ENCODE measurements at places on chromosomes 5 and 9.
A peak's percentile ranks its signal among the peaks of the same experiment; 100 is the strongest.

DNA sequence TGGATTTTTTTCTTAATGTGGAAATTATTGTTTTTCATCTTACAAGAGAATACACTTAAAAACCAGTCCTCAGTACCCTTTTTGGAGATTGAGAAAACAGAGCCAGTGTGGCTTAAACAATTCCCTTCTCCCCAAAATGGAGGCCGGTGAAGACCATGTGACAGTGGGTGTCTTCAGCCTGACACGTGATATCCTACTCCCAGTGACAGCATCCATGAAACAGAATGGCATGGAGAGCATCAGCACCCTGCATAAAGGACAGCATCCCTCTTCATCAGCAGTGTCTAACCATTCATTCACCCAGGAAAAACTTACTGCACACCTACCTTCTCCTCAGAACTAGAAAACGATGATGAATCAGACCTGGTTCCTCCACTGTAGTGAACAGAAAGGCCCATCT is 103.4 kb upstream of the RAI14 start:
- no peak for DNase-seq

GRCh38 chr9:128406848-128407391 is 13.7 kb upstream of the CERCAM start:
- DNase-seq = no peak

DNA sequence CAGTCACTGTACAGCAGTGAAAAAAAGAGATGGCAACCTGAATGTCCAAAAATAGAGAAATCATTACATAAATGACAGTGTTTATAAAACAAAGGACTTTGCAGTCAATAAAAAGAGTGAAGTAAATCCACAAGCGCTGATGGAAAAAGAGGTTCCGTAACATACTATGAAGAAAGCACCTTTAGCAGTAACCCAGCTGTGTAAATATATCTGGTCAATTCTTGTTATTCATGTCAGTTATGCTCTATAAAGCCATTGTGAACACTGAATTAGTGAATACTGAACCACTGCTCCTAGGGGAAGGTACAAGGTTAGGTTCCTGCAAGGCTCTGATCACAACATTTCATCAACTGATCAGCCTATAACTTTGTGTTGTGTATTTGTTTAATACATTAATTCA is 39.5 kb downstream of the CCNJL start:
- no peak for DNase-seq

GRCh38 chr5:7047511-7048261 is 334.5 kb downstream of the TENT4A start:
- DNase-seq = no peak

GRCh38 chr5:143143973-143144372 is 259.5 kb downstream of the NR3C1 start:
- no peak for DNase-seq

DNA sequence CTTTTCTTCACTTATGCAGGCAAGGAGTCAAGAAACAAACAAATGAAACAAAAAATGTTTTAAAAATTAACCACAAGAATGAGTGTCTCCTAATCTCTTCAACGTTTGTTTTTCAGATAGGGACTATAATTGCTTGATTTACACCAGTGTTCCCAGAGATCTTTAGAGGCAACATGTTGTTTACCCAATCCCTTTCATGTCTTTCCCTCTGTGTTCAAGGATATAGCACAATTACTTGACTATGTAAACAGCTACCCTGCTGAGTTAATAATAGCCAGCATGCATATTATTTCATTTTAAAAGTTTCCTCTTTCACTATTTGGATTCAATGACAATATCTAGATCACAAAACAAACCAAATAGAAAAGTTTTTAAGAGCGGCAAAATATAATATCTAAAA is 25.1 kb upstream of the SHISAL2B start:
- no peak for DNase-seq

- no peak for DNase-seq
Measured at GRCh38 chr5:1431021-1431811, 14.0 kb downstream of the SLC6A3 start.

DNA sequence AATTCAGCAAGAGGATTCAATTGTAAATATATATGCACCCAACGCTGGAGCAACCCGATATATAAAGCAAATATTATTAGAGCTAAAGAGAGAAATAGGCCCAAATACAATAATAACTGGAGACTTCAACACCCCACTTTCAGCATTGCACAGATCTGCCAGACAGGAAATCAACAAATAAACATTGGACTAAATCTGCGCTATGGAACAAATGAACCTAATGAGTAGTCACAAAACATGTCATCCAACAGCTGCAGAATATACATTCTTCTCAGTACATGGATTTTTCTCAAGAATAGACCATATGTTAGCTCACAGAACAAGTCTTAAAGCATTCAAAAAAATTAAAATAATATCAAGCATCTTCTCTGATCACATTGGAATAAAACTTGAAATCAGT is 86.1 kb upstream of the SLC1A1 start:
- no peak for DNase-seq

- DNase-seq = no peak
Measured at GRCh38 chr9:114112778-114113584, 13.9 kb upstream of the KIF12 start.

GRCh38 chr5:159441441-159441840 is 111.2 kb upstream of the IL12B start:
- peak; percentile 18 for DNase-seq

DNA sequence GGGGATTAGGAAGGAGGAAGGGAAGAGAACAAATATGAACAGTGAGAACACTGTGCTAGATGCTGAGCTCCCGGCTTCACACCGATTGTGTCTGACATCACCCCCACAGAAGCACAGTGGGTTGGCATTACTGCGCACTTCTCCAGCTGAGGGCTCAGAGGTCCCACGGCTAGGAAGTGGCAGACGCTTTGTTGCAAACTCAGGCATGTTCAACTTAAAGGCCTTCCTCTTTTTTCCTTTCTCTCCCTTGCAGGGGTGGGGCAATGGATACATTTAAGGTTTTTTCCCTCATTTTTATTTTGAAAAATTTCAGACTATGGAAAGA is 15.5 kb upstream of the SHB start:
- DNase-seq = no peak

DNA sequence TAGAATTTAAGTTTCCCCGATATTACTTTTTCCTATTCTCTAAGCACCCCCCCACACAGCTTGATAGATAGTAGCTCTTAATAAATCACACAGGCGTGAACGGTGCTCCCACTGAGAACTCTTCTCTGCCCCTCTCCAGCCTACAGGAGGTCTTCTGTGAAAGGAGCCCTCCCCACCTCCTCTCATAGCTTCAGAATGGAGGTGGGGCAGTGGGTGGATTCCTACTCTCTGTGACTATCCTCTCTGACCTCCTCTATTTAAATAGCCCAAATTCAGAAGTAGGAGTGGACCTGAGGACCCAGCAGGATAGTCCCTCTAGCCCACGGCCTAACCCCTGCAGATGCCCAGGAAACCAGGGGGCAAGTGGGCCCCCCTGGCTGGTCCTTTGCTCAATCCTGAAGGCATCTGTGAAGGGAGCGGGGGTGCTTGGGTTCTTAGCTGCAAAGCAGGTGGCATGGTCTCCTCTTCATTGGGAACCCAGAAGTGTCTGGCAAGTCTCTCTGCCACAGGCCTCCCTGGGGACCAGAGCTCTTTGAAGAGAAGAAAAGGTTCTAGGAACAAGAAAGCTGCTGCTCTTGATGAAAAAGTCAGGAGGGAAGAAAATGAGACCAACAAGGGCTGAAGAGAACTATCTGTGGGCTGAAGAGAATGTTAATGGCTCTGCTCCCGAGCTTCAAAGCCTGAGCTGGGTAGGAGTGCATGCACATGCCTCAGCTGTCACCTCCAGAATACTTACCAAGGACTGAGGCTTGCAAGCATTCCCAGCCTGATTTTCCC is 21.1 kb upstream of the HSPA9 start:
- DNase-seq = no peak

DNA sequence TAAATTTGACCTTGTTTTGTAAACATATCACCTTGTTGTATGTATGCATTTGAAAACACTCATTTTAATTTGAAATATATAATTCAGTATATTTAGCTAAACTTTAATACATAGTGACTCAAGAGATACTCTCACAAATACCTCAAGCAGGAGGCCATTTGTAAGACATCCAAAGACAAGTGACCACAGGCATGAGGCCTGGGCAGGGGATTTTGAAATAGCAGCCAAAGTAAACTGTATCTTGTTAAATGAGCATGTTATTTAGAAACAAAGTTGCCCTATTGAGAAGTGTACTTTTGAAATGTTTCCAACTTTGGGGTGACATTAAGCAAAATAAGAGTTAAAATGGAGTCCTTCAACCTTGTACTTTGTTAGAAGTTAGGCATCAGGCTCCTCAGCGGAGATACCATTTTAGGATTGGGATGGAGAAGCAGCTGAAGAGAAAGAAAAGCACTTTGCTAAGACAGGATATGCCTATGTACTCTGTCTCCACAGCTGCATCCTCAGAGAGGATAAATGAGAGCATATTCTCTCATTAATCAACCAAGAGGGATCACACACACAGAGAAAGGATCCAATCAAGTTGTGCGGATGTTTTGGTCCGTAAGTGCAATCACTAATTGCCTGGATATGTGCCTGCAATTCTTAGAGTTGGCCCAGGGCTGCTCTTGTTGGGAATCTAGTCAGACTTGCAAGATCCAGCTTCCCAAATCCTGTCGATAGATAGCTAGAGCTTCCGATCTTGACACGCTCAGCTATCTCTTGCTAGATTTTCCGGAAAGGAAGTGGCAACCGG is 157.5 kb upstream of the HAPLN1 start:
- DNase-seq = no peak

DNA sequence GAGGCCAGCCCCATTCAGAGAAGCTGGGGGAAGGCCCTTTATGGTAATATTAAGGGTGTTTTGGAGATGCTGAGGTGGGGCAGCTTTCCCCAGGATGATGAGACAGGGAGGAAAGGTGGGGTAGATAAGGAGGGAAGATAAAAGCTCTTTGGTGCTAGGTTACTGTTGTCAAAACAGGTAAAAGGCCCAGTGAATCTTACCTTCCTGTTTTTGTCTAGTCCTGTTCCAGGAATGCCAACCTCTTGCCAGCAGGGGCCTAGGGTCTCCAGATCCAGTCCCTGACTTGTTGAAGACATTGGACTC is 797 bp upstream of the CCL27 start:
- DNase-seq = no peak

- no peak for DNase-seq
Measured at GRCh38 chr9:91913986-91914385, 36.0 kb downstream of the ROR2 start.

GRCh38 chr9:13556656-13557055 is 277.2 kb upstream of the MPDZ start:
- no peak for DNase-seq

- DNase-seq = no peak
Measured at GRCh38 chr9:27125030-27125429, 16.0 kb downstream of the TEK start.

- DNase-seq = no peak
Measured at GRCh38 chr5:93427316-93427715, 153.7 kb downstream of the NR2F1-AS1 start.

- no peak for DNase-seq
Measured at GRCh38 chr9:87640385-87640795, 85.5 kb upstream of the CTSL start.

- no peak for DNase-seq
Measured at GRCh38 chr5:133967698-133968203, 674 bp downstream of the C5orf15 start.

DNA sequence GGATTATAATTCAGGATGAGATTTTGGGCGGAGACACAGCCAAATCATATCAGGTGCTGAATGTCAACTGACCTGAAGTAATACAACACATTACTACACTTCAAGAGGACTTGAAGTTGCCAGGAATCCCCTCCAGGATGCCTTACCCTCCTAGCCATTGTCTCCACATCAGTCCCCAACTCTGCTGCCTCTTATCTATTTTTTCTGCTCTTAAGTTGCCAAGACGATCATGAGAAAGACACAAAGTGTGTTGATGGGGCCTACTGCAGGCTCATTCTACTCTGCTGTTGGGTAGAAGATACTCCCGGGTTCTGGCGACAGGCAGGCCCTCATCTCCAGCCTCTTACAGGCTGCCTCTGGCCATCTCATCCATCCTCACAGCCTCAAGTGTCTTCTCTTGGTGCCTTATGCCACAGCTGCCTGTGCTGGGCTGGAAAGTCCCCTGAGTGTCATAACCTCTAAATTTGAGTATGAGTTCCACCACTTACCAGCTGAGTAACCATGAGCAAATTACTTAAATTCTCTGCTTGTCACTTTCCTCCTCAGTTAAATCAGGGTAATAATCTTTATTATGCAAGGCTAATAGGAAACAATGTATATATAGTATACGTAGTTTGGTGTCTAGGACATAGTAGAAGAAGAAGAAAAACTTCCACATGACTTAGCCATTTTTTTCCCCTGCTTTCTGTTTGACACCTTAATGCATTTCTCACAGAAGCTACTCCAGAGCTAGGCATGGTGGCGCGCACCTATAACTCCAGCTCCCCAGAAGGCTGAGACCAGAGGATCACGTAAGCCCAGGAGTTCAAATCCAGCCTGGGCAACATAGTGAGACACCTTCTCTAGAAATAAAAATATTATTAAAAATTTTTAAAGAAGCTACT is 73.0 kb upstream of the SNX2 start:
- DNase-seq = peak; percentile 6

DNA sequence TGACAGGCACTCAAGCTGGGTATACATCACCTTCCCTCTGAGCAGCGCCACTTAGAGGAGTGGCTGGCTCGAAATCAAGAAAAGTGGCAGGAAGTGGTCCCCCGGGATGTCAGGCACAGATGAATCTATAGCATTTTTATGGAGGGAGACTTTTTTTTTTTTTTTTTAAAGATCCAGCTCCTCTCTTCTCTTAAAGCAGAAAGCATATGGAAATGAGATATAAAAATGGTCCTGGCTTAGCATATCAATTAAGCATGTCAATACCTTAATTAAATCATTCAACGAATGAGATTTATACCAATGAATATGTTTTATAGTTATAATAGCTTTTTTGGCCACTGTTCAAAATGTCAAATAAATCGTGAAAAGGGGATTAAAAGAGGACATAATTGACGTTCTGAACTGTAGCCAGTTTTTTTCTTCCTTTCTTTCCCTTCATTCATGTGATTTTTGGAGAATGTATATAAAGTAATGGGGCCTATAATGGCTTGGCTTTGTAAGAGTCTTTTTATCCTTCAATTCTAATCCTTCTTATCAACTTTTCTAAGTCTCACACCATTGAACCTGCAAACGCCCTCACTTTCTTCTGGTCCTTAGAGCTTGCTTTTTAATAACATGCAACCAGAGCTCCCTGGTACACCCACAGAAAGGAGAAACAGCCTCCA is 319.2 kb upstream of the PANK3 start:
- DNase-seq = peak; percentile 70

DNA sequence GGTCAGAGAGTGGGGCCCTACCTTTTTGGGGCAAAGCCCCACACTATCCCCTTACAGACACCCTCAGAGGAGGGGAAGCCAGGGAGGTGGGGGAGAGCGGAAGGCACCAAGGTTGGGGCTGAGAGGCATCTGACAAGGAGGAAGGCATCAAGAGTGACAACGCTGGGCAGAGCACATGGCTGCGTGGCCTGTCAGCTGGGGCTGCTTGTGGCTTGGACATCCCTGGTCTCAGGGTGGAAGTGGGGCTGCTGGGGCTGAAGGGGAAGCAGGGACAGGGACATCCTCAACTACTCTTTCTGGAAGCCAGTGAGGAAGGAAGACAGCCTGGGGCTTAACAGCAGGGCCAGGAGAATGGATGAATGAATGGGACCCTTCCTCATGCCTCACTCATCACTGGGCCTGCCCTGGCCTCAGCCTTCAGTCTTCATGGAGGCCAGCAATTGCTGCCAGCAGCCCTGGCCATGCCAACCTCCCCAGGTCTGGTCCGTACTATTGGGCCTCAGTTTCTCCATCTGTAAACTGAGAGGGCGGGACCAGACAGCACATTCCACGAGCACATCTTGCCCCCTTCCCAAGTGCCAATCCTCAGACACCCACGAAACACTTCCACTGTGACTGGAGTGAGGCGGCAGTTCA is 993 bp upstream of the RALGDS start:
- DNase-seq = no peak

Measured in NCI-H524 (cell line).